Fibroblast of skin of abdomen (primary cell): ENCODE measurements at places on chromosomes 2 and 18.

DNA sequence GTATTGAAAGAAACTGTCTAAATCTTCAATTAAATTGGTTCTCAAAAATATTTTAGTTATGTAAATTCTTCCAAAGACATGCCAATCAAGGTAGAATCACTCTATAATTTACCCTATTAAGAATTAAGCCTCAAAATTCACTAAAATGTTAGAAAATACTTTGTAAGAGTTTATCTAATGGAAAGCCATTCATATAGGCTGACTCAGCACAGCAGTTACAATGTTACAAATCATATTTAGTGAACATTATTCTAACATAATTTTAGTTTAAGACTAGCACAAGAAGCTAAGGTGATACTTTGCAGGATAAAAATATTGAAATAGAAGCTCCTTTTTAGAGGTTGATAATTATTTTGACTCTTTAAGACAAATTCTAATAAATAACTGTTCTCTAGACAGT, 137.0 kb downstream of the ZNF385B start:
- DNase-seq: no peak

DNA sequence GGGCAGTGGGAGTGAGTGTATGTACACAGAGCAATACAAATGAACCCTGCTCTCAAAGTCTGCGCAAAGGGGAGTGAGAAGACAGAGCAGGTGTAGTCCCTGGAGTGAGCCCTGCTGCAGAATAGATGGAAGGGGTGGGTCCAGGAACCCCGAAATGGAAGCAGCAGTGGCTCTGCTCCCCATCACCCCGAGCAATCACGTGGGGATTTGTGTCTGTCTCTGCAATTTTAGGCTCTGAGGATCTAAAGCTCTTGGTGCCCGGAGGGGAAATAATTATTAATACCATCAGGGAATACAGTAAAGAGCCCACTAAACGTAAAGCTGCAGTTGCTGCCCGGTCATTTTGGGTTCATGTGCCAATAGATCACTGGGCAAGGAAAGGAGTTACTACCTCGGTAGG, 118.3 kb downstream of the LPIN1 start:
- no peak for DNase-seq

- DNase-seq: peak; percentile 26
Observed at GRCh38 chr2:190804182-190804795, 76.3 kb upstream of the GLS start.

GRCh38 chr2:32478889-32479620, 122.2 kb downstream of the BIRC6 start:
- DNase-seq: peak; percentile 60

DNA sequence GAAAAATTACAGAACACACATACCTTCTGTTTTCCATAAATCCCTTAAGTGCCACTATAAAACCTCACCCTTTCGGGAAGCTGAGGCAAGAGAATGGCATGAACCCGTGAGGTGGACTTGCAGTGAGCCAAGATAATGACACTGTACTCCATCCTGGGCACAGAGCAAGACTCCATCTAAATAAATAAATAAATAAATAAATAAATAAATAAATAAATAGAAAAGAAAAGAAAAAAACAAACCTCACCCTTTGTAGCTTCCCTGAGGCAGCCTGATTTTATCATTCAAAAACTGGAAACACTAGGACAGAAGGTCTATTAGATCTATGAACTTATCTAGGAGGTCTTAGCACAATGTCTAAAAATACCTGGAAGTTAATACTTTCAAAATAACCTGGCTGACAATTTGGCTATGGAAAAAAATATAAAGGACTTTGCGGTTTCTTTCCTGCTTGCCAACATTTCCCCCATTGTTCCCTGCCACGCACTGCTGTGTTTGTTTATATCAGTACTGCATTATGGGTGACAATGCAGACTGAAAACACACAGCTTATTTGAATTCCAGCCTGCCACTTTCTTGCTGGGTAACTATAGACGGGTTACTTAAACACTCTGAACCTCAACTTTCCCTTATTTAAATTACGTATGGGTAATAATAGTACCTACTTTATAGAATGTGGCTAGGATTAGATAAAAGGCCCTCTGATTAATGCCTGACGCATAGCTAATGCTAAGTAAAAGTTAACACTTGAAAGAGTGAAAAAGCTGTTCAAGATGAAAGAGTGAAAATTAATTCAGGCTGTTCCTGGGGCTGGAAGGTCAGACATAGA, 313.0 kb downstream of the RDH14 start:
- DNase-seq: no peak

DNA sequence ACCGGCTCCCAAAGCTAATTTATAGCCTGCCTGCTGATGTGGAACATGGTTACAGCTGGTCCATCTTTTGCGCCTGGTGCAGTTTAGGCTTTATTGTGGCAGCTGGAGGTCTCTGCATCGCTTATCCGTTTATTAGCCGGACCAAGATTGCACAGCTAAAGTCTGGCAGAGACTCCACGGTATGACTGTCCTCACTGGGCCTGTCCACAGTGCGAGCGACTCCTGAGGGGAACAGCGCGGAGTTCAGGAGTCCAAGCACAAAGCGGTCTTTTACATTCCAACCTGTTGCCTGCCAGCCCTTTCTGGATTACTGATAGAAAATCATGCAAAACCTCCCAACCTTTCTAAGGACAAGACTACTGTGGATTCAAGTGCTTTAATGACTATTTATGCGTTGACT, 51.4 kb downstream of the TMEM178A start:
- DNase-seq: no peak

- peak; percentile 60 for DNase-seq
Observed at GRCh38 chr18:76943542-76944339, 121.4 kb downstream of the ZNF236 start.

DNA sequence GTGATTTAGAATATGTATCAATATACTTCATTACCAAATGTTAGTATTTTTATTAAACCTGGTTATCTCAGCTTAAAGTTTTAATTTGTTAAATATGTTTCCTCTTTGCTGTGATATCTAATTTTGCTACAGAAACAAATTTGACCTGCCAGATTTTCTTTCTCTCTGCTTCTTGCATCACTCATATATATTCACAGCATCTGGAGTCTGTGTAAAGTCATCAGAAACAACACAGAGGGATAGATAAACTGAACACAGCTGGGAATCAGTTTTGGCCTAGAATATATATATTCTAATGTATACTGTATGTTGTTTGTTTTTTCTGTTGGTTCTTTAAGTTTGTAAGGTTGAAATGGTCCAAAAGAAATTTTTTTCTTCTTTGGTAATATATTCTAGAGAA, 8.5 kb downstream of the PSMD14 start:
- DNase-seq: peak; percentile 10

GRCh38 chr2:1866402-1867111, 122.2 kb upstream of the PXDN start:
- DNase-seq: no peak

DNA sequence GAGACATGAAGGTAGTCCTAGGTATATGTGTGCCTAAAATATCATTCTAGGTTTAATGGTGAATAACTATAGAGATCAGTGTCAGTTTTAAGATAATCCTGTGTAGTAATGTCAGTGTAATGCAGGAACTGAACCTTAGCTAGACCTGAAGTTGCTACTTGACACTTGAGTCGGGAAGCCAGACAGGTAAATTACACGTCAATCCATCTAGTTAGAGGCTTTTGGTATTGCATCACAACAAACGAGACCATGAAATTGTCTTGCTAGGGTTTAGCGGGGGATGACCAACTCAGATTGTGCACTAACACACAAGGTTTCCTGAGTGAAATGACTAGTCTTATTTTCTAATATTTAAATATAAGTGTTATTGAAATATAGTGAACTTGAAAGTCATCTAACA, 2.0 kb downstream of the YPEL5 start:
- DNase-seq: no peak

GRCh38 chr2:62568983-62569837, 63.2 kb upstream of the TMEM17 start:
- DNase-seq: no peak

DNA sequence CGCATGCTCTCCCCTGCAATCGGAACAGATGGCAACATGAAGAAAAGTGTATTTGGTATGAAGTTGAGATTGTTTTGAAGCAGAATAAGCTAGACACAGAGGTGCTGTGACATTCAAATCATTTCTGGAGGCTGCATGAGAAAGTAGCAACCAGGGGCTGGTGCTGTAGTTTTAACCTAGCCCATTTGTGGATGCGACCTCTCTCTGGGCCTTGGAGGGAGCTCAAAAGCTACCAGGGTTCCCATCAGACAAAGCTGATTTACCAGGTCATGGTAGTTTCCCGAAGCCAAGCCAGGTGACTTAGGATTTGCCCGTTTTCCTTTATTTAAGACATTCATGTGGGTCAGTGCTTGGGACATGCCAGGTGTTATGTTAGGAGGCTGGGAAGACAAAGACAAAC, 77.5 kb downstream of the CIB4 start:
- no peak for DNase-seq

GRCh38 chr2:178005756-178006155, 66.8 kb downstream of the PDE11A start:
- DNase-seq: peak; percentile 70
